Choroid plexus epithelial cell (primary cell): ENCODE measurements at places on chromosomes 4 and X.

GRCh38 chr4:22692736-22693135, at the start of gene GBA3:
GBA3 (plus strand) TSS chr4:22692937.
- DNase-seq, result no peak

- no peak for DNase-seq
Measured at GRCh38 chrX:153781428-153782047, 697 bp downstream of the SRPK3 start.

GRCh38 chr4:170979736-170980135, 833.5 kb upstream of the GALNTL6 start:
- DNase-seq, result peak; percentile 75

GRCh38 chrX:26918631-26919030, 544.5 kb downstream of the PPP4R3C start:
- DNase-seq, result peak; percentile 57

GRCh38 chrX:11131146-11131545, 20.0 kb downstream of the HCCS start:
- DNase-seq, result no peak

DNA sequence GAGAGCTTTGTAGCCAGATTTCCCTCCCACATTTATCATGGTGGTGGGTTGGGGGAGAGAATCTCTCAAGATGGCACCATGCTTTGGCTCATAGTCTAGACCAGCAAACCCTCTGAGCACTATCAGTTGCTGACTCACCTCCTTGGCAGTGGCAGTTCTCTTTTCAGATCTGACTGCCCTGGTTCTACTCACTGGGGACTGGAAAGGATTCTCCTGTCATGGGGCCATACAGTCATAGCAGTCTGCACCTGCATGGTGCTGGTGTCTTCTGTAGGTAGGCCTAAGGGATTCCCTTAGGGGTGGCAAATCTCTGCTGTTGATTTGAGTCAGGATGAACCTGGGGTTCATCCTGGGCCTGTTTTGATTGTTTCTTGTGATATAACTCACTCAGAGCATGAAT, 2.6 kb downstream of the TEX13B start:
- DNase-seq, result no peak

DNA sequence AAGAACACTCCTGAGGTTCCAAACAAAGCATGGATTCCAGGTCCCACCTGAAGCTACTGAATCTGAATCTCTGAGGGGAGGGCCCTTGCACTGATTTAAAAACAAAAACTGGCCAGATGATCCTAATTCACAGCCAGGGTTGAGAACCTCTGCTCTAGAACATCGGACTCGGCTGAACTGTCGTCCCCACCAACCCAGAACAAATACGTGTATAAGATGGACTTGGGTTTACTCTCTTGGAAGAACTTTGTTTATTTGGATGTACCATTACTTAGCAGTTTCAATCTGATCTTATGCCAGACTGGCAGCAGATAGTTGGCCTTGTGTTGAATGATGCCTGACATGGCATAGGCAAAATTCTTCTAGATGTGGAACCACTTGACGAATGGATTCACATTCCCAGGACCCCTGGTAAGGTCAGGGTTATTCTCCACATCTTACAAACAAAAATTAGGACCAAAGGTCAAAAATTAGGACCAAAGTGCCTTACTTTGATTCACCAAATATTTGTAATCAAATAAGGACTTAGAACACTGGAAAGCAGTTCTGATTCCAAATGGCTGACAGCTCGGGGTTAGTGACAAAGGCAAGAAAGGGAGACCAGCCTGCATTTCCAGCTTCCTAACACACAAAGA, 29.0 kb downstream of the CHST7 start:
- DNase-seq, result no peak

GRCh38 chrX:41471786-41472185, 24.6 kb downstream of the NYX start:
- no peak for DNase-seq

- DNase-seq, result no peak
Measured at GRCh38 chr4:23106516-23106915, 413.8 kb downstream of the GBA3 start.

- no peak for DNase-seq
Measured at GRCh38 chr4:1869530-1870327, 1.5 kb upstream of the NSD2 start.

DNA sequence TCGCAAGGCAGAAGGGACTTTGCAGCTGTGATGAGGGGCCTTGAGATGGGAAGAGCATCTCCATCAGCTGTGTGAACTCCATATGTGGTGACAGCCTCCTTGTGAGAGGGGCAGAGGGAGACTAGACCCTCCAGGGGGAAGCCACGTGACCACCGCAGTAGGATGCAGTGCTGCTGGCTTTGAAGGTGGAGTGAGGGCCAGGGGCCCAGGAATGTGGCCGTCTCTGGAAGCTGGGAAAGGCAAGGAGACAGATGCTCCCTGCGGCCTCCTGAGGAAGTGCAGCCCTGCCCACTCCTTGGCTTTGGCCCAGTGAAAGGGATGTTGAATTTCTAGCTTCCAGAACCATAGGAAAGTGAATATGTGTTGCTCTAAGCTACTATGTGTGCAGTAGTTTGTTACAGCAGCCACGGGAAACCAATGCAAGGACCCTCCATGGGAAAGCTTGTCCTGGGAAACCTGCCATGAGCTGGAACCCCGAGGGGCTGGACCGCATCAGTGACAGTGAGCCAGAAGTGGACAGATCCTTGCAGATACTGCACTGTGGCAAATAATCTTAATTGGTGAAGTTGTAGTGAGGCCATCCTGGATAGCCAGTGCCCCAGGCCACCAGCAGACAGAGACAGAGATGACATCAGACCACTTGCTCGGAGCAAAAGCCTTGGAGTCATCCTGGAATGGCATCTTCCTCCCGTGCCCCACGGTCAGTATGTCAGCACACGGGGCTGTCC, 35.4 kb upstream of the SORCS2 start:
- DNase-seq, result peak; percentile 60

DNA sequence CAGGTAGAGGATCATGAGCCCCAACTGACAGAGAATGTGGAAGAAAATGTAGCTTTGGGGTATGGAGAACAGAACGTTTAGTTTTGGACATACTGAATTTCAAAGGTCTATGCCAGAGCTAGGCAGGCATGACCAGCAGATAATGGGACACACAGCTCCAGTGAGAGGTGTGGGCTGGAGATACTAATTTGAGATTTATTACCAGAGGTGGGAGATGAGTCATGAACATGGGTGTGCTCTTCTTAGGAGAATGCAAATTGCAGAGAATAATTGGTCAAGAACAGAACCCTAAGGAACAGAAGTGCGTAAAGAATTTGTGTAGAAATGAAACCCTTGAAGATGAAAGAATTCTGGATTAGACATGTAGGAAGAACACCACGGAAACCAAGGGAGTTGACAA, 125.2 kb downstream of the PACRGL start:
- no peak for DNase-seq

DNA sequence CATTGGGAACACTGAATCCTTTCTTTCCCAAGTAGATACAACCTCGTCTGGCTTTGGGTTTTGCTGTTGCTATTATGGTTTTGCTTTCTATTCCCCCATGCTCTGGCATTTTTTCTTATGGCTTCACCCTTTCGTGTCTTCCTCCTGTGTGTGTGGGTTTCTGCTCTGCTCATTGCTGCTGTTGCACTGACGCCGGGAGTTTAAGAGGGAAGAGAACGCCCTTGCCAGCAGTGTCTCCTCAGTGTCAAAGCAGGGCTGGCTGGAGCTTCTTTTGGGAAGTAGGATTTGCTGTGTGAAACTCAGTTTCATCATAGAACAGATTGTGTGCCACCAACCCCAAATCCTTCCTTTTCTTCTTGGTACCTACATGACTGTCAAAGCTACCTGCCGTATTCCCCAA, 63.7 kb downstream of the CLDN22 start:
- no peak for DNase-seq

GRCh38 chrX:100895365-100896075, 21.4 kb upstream of the NOX1 start:
- peak; percentile 65 for DNase-seq

DNA sequence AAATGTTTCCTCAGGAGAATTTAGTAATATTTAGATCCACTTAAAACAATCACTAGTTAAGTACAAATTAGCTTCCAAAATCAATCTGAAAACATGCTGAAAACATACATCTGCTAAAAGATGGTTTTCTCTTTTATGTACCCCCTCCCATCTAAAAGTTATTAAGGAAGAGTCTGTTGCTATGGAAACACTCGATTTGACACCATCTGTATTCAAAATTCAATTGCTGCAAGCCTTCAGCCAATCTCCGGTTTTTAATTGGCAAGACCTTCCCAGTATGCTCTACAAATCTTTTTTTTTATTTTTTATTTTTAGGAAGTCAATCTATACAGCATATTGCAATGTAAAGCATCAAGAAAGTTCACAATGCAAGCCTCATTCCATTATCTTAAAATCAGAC, 639.3 kb upstream of the FTHL17 start:
- DNase-seq, result no peak

DNA sequence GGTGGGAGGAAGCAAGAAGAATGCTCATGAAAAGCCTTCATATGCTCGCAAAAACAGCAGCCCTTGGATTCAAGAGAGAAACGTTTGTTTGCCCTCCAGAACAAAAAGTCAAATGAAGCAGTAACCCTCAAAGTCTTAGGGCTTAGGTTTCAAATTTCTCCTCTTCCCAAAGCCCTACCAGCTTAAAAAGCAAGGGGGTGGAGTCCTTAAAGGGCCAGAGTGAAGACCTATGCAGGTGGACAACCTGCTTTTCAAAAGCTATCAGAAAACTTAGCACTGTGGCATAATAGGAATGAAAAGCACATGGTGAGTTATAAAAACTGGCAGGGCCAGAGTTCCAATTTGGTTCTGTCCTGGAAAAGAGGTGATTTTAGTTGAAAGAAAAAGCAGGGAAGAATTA, 253.3 kb downstream of the NAP1L3 start:
- DNase-seq, result no peak

GRCh38 chr4:101761405-101761804, 29.1 kb upstream of the BANK1 start:
- DNase-seq, result no peak

GRCh38 chrX:55488593-55489313, 895 bp downstream of the USP51 start:
- DNase-seq, result peak; percentile 68

DNA sequence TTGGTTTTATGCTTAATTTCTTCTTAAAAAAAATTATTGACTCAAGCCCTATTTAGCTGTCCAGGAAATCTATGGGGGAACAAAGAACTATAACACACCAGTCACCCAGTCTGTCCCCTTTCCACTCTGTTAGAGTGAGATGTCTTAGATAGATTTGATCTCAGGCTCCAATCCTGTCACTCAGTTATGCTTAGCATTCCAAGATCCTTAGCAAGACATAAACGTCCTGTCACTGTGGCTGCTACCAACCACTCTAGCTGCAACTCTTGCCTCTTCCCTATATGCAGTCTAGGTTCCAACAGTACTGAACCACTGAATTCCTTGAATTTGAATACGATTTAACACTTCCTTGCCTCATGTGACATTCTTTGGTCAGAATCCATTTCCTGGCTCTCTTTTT, 241.9 kb upstream of the NWD2 start:
- no peak for DNase-seq

DNA sequence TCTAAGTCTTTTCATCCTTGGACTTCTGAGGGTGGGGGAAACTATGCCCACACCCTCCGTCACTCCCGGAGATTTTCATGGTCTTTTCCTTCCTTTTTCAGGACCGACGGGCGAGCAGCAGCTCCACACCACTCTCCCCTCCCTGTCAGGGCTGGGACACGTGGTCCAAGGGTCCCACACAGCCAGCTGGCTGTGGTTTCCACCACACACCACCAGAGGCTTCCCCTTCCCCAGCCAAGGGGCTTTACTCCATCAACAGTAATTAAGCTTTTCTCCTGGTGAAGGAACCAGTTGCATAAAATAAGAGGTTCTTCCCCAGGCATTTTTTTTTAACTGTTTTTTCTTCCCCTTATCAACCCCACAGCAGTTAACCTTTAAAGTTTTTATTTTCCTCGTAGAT, 453.9 kb downstream of the GPAT3 start:
- DNase-seq, result no peak

GRCh38 chr4:98470831-98471230, 187.6 kb downstream of the TSPAN5 start:
- peak; percentile 86 for DNase-seq

DNA sequence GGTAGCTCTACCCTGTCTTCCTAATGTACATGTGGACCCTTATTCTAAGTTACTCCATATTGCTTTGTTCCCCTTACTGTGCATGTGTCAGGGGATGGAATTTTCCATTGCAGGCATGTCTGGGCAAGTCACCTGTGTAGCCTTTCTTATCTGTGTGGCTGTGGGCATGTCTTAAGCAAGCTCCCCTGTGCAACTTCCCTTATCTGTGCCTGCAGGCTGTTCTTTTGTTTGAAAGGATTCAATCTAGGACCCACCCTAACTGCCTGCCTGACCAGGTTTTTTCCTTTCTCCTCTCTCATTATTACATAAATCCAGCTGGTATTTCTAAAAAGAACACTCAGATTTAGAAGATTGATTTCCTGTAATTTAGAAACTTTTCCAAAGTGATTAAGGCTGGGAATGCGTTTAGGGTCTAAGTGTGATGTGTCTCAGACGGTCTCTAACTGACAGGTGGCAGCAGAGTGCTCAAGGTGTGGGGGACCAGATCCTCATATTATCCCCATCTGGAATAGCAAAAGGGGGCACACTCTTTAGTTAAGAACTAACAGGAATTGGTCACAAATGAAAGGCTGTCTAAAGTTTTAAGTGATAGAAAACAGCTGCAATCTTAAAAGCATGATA, 198.9 kb upstream of the PPP1R2C start:
- DNase-seq, result no peak

- no peak for DNase-seq
Measured at GRCh38 chrX:42128020-42128419, 204.7 kb upstream of the CASK start.

DNA sequence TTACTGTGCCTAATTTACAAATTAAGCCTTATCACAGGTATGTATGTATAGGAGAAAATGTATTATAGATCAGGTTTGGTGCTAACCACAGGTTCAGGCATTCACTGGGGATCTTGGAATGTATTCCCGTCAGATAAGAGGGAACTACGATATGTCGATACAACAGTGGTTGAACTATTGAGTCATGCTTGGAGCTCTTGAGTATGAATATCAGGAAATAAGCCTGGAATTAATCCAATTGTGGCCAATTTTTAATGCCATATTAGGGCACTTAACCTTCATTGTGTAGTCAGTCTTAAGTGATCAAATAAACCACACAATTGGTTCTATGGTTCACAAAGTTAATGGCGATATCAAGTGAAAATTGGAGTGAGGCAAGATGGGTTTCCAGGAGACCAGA, 556.5 kb downstream of the IL1RAPL1 start:
- DNase-seq, result peak; percentile 6

- DNase-seq, result peak; percentile 11
Measured at GRCh38 chrX:9651737-9652136, 113.9 kb downstream of the GPR143 start.

DNA sequence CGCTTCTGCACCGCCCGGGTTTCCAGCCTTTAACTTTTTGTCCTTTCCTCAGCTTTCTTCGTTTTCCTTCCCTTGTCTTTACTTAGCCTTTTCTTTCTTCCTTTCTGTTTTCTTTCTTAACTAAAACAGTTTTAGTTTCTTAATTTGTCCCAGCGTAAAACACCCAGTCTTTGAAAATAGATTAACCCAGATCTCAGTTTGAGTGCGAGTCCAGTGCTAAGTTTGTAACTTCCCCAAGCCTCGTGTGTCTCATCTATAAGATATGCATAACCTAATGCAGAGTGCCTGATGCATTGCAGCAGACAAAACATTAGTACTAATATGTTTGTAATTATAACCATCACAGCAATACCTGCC, 460 bp upstream of the GEMIN8 start:
- DNase-seq, result peak; percentile 54
